ENCODE measurements at places on chromosomes 7 and 10. TPM values are rescaled to one million over a fixed set of nuclear protein-coding genes. Genes with fewer than 3 reads are reported as not detected.

The TMEM176A gene
- polyA plus RNA-seq, result not detected

The EPC1 gene
- 11.3 TPM for polyA plus RNA-seq

The CD36 gene
- polyA plus RNA-seq, result 0.32 TPM

The HACD1 gene
- 5.2 TPM for polyA plus RNA-seq

The NEUROG3 gene
- not detected for polyA plus RNA-seq

The SPDYE16 gene
- 0.51 TPM for polyA plus RNA-seq

The WNT8B gene
- not detected for polyA plus RNA-seq

The C7orf57 gene
- 0.41 TPM for polyA plus RNA-seq

The SPDYE5 gene
- polyA plus RNA-seq, result 0.25 TPM

The OR2A7 gene
- not detected for polyA plus RNA-seq

The FZD1 gene
- 5.5 TPM for polyA plus RNA-seq

The CSGALNACT2 gene
- polyA plus RNA-seq, result 9.5 TPM

The SPACDR gene
- polyA plus RNA-seq, result 0.66 TPM

The GJD4 gene
- not detected for polyA plus RNA-seq

The GARIN1A gene
- 0.17 TPM for polyA plus RNA-seq

The VPS37D gene
- not detected for polyA plus RNA-seq

The SORCS3 gene
- polyA plus RNA-seq, result 5.0 TPM

The TMEM140 gene
- polyA plus RNA-seq, result not detected

The GIMAP2 gene
- 1.0 TPM for polyA plus RNA-seq

The MACROH2A2 gene
- polyA plus RNA-seq, result 1.8 TPM

The NAT16 gene
- not detected for polyA plus RNA-seq

The ZNF485 gene
- 2.7 TPM for polyA plus RNA-seq

The FOXI2 gene
- polyA plus RNA-seq, result not detected

The TCAF2 gene
- 0.32 TPM for polyA plus RNA-seq

The TRIM56 gene
- polyA plus RNA-seq, result 0.06 TPM

The SCRN1 gene
- 28.2 TPM for polyA plus RNA-seq

The UCN3 gene
- polyA plus RNA-seq, result not detected

The FZD8 gene
- 1.3 TPM for polyA plus RNA-seq

The RAPGEF5 gene
- 16.7 TPM for polyA plus RNA-seq

The CFAP43 gene
- 1.8 TPM for polyA plus RNA-seq

The CLRN3 gene
- polyA plus RNA-seq, result not detected

The RAB18 gene
- polyA plus RNA-seq, result 241 TPM

The EPO gene
- not detected for polyA plus RNA-seq

The PON1 gene
- polyA plus RNA-seq, result not detected

The BAIAP2L1 gene
- not detected for polyA plus RNA-seq

The ADAM12 gene
- polyA plus RNA-seq, result 1.7 TPM

Data from Purkinje cell (primary cell).